T1000 (cell line): ENCODE measurements at places on chromosomes 5 and 9.

DNA sequence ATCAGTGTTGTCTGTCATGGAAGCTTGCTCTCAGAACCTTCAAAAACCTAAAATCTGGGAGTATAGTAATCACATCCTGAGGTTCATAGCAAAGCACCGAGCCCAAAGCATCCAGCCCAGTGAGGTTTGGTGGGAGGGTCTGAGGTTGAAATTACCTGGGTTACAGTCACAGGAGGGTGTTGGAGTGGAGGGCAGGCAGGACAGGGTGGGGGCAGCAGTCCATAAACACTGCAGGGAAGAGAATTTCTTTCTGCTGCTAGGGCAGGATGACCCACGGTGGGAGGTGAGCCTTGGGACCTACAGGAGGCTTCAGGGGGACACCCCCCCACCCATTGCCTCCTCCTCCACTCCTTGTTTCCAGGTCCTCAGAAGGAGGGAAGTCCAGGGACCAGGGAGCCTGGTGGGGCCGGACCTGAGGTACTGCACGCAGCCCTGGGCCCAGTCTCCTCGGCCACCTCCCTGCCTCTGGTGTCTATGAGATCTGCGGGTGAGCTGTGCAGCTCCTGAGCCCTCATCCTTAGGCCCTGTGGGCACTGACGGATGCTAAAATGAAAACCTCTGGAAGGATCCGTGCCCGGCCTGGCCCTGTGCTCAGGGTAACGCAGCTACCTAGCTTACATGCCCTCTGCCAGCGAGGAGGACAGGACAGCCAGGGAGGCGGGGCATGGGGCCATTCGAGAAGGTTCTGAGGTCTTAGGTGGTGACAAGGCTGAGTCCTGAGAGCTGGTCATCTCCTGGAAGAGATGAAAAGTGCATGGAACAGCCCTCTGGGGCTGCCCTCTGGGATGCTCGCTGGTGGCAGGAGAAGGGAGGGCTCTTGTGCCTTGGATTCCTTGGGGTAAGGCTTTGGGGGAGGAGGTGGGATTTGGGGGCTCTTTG lies 1.8 kb upstream of the ADCY2 start:
- no peak for DNase-seq

GRCh38 chr9:108088916-108089315 lies 599.3 kb upstream of the KLF4 start:
- no peak for DNase-seq

- DNase-seq: no peak
These were observed 9.9 kb downstream of the S100Z start for GRCh38 chr5:76859591-76860247.

- DNase-seq: no peak
These were observed 145.7 kb upstream of the TRIM32 start for GRCh38 chr9:116541402-116541801.
